ENCODE measurements at places on chromosomes 13 and 19.

- no peak for DNase-seq
Observed at GRCh38 chr13:107900775-107901174, 314.6 kb downstream of the LIG4 start.

- peak; percentile 52 for DNase-seq
Observed at GRCh38 chr19:7505682-7506384, 10.1 kb upstream of the ZNF358 start.

DNA sequence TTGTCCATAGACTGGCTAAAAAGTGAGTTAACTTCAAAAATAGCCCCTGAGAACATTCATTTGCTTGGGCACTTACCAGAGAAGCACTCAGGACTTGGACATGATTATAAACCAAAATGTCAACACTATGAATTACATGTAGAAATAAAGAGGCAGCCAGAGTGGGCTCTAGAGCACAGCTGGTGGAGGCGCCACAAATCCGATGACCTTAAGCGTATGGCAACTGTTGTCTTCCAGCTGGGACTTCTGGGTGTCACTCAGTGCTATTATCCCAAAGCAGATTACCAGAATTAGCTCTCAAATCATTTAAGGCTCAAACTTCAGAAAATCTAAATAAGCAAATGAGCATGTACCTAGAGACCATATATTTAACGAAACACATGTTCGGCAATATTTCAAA is 1255.5 kb upstream of the SLC10A2 start:
- no peak for DNase-seq

DNA sequence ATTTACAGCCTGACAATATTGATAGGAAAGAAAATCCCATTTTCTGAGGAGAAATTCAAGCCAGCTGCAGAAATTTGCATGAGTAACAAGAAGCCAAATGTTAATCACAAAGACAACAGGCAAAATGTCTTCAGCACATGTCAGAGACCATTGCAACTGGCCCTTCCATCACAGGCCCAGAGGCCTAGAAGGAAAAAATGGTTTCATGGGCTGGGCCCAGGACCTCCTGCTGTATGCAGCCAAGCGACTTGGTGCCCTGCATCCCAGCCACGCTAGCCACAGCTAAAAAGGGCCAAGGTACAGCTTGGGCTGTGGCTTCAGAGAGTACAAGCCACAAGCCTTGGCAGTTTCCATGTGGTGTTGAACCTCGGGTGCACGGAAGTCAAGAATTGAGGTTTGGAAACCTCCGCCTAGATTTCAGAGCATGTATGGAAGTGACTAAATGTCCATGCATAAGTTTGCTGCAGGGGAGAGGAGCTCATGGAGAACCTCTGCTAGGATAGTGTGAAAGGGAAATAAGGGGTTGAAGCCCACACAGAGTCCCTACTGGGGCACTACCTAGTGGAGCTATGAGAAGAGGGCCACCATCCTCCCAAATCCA is 1474.0 kb downstream of the PCDH9 start:
- DNase-seq, result no peak

GRCh38 chr13:29570051-29570654 is 25.3 kb downstream of the SLC7A1 start:
- DNase-seq, result no peak

DNA sequence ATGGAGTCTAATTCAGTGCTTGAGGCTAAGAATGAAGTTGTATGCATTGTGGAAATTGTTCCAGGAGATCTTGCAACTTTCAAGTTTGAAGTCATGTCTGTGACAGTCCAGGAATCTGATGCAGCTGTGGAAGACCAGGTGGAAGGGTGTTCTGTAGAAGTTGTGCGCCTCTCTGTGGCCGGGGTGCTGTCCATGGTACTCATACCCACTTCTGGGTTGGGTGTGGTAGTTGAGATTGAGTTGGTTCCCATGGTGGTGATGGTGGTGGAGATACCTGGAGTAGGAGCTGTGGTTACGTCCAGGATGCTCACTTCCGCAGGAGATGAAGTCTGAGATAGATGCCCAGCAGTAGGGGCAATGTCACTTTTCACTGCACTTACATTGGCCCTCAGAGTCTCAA is 44.3 kb downstream of the MUC16 start:
- no peak for DNase-seq

GRCh38 chr13:108830916-108831315 is 201.5 kb downstream of the MYO16 start:
- no peak for DNase-seq

- no peak for DNase-seq
Observed at GRCh38 chr19:38908911-38909310, 3.1 kb downstream of the CCER2 start.

GRCh38 chr19:17671906-17672305 is 16.2 kb downstream of the UNC13A start:
- peak; percentile 37 for DNase-seq

- no peak for DNase-seq
Observed at GRCh38 chr13:20130012-20130411, 30.8 kb downstream of the GJA3 start.

- DNase-seq, result no peak
Observed at GRCh38 chr19:19171821-19172532, 1.9 kb upstream of the MEF2B start.

DNA sequence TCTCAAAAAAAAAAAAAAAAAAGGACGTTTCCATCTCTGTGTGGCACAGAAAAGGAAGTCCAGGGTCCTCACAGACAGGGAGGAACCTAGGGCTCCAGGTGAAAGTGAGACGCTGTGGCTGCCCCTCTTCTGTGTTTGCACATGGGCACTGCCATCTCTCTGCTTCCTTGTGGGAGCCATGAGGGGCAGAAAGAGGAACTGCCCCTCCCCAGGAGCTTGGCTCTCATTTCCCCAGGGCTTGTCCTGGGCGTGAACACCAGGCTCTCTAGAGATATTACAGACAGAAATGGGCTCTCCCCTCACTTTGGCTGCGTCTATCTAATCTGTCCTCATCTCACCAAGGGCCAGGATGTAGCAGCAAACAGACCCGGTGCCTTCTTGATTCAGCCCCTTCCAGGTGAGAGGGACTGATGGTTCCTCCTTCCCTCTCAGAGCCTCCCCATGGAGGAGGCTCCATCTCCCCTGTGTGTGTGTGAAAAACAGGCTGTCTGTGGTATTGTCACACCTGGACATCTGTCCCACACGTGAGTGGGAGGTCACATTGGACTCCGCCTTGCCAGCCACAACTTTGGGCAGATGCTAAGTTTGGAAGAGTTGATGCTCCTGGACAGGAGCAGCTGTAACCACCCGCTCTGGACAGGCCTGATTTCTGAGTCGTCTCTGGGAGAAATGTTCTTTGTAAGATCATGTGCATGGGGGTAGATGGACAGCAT is 840 bp upstream of the LILRA4 start:
- DNase-seq, result no peak

DNA sequence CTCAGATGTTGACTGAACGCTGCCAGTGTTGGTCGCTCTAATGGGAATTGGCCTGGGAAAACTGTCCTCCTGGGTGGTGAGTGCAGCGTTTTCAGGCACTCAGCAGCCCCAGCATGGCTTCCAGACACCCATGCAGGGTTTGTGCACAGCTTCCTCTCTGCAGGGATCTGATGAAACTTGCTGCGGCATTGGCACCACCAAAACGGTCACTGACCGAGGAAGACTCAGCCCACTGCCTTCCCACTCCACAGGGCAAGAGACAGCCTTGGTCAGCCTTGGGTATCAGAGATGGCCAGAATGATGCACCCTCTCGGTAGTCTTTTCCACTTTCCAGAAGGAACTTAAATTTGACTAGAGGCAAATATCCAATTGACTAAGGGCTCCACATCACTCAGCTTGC is 398.9 kb downstream of the IRS2 start:
- no peak for DNase-seq

DNA sequence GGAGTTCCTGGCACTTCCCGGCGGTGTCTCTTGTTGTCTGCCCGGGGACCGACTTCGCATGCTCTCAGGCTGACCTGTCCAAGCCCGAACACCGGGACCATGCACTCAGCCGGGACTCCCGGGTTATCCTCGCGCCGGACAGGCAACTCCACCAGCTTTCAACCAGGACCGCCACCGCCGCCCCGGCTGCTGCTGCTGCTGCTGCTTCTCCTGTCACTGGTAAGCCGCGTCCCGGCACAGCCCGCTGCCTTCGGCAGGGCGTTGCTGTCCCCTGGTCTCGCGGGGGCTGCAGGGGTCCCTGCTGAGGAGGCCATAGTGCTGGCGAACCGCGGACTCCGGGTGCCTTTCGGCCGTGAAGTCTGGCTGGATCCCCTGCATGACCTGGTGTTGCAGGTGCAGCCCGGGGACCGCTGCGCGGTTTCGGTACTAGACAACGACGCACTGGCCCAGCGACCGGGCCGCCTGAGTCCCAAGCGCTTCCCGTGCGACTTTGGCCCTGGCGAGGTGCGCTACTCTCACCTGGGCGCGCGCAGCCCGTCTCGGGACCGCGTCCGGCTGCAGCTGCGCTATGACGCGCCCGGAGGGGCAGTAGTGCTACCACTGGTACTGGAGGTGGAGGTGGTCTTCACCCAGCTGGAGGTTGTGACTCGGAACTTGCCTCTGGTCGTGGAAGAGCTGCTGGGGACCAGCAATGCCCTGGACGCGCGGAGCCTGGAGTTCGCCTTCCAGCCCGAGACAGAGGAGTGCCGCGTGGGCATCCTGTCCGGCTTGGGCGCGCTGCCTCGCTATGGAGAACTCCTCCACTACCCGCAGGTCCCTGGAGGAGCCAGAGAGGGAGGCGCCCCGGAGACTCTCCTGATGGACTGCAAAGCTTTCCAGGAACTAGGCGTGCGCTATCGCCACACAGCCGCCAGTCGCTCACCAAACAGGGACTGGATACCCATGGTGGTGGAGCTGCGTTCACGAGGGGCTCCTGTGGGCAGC is 661 bp downstream of the FREM2 start:
- DNase-seq, result peak; percentile 39

GRCh38 chr19:45615795-45616703 is 14.0 kb upstream of the GPR4 start:
- peak; percentile 61 for DNase-seq

DNA sequence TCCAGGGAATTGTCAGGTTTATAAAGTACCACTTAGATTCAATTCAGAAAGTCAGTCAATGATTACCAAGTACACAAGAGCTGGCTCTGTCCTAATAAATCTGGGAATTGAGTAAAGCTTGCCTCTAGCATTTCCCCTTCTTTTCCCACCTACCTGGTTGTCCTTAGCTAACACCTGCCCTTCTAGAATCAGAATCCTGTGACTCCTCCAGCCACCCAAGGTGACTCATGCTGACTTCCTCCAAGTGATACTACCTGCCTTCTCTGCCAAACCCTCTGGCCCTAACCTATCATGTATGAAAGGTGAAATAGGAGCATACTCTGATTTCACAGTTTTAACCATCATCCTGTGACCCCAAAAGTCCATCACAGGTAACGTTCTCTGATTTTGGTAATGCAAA is 151.2 kb downstream of the DIAPH3 start:
- peak; percentile 85 for DNase-seq

DNA sequence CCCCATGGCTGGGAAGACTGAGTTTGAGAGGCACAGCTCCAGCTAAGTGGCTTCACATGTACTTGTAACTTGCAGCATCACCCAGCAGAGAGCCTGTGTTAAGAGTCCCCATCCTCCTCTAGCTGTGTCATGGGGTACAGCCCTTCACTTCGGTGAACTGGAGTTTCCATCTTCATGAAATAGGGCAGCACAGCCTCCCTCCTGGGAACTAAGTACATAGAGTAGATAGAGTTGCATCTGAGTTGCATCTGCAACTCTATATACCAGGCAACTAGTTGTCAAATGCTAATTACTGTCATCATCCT is 1.2 kb downstream of the PRDX2 start:
- no peak for DNase-seq

GRCh38 chr19:31353833-31354232 is 4.6 kb upstream of the TSHZ3 start:
- DNase-seq, result no peak

GRCh38 chr13:39036212-39036611 is 1.7 kb downstream of the PROSER1 start:
- peak; percentile 41 for DNase-seq

DNA sequence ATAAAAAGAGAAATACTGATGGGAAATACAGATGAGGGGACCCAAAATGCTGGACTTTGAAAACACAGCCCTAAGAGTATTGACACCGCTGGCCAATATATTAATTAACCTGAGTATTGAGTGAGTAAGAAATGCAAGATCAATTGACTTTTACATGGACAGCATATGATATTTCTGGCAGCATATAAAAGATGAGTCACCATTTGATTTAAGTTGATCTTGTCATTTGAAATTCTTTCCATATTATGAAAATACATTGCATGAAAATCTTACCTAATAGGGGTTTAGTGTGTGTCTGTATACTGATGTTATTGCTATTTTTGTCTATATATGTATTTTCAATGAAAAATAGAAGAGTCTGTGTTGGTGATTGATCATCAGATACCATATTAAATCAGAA is 619.6 kb downstream of the KCTD12 start:
- DNase-seq, result no peak

DNA sequence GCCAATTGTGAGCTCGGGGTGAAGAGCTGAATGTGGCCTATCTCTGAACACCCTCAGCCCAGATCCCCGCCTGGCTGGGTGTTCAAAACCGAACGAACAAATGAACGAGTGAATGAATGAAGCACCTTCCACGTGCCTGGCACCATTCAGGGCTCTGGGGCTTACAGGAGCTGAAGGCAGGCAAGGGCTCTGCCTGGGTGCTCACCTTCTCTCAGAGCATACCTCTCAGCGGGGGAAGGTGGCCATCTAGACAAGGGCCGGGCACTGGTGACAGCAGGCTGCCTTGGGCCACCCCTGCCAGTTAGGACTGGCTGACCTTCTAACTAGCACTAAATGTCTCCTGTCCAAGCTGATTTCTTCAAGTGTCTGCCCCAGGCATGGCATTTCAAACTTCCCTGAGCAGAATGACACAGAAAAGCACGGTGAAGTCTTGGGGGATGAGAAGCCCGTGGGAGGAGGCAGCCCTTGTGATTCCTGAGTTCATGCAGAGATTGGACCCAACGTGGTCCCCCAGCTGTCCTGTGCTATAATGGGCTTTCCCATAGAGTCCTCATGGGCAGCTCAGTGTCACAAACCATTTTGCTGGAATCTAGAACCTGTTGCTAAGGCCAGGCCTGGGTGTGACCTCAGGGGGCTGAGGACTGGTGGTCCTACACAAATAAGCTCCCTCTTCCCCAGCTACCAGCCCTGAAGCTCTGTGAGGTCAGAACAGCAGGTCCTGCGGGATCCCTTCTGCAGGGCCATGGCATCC is 27.9 kb upstream of the VSTM2B start:
- no peak for DNase-seq

- no peak for DNase-seq
Observed at GRCh38 chr13:109204252-109204651, 574.8 kb downstream of the MYO16 start.

- DNase-seq, result peak; percentile 23
Observed at GRCh38 chr19:10074153-10074552, 12.0 kb upstream of the SHFL start.

- peak; percentile 43 for DNase-seq
Observed at GRCh38 chr19:40519352-40520322, 52.8 kb downstream of the SPTBN4 start.

- no peak for DNase-seq
Observed at GRCh38 chr13:36915896-36916640, 4.0 kb downstream of the SMAD9 start.

DNA sequence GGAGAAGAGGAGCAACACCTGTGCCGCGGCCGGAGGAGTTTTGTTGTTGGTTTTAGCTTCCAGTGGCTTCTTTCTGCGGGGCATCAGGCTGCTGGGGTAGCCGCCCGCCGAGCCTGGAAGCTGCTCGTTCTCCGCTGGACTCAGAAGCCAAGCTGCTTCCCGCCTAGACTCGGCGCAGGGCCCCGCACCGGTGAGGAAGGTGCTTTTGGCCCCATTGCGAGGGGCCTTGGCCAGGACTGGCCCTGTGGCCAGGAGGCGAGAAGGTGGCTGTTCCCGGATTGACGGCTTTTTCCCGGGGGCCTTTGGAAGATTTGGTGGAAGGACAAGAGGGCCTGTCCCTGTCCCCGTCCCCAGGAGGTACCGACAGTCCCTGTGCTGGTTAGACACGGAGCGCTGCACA is 28.8 kb downstream of the CERS1 start:
- DNase-seq, result no peak

All from kidney tubule cell (primary cell).